Stimulated activated CD4-positive, alpha-beta T cell treated with anti-CD3 and anti-CD28 coated beads, Interleukin-4, amount 100 ng/mL, for 4 hours (primary cell): ENCODE measurements at places on chromosomes 11 and 22.

DNA sequence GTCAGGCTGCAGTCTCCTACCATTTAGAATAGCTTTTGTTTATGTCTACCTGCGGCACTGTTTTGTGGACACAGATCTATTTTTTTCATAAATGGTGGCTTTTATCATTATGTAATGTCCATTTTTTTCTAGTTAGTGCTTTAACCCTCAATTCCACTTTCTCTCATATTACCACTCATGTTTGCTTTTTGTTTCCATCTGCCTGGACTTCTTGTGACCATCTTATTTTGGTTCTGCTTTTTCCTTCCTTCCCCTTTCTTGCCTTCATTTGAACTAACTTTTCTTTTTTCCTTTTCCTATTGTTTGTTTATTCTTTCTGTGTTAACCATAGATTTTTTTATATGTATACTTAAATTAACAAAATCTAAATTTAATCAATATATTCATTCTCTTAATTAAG lies 98.5 kb upstream of the SLC22A12 start:
- DNase-seq: no peak

DNA sequence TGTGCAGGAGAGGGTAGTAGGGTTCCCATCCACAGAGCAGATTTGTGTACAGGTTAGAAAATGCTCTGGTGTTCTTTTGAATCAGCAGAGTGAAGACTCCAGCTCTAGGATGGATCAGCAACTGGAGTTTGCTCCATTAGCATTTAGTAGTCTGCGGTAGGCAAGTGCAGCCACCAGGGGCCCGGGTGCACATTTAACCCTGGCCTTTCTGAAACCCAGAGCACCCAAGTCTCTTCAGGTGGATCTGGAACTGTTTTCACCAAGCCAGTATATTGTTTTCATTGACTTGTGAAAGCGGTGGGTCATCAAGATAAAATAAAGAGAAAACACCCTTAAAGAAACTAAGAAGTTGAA lies 100.8 kb upstream of the CLPB start:
- DNase-seq: no peak

GRCh38 chr11:68373189-68373814 lies 60.9 kb downstream of the LRP5 start:
- no peak for DNase-seq

GRCh38 chr11:112525270-112525669 lies 264.6 kb upstream of the PLET1 start:
- DNase-seq: no peak

GRCh38 chr11:13939961-13940906 lies 22.3 kb upstream of the SPON1 start:
- no peak for DNase-seq

- no peak for DNase-seq
Observed at GRCh38 chr11:95145430-95146060, 55.9 kb downstream of the ENDOD1 start.

DNA sequence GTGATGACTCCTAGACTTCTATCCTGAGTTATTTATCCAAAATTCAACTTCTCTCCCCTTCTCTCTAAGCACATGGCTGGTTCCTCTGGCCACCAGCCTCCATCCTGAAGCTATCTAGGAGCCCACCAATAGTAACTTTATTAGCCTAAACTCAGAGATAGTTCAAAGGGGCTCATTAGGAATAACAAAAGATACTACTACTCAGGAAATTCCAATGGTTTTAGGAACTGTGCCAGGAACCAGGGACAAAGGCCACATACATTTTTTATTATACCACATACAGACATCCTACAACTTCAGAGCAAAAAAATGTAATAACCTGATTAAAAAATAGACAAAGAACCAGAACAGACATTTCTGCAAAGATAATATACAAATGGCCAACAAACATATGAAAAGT lies 27.9 kb downstream of the SLC25A17 start:
- no peak for DNase-seq

- no peak for DNase-seq
Observed at GRCh38 chr22:27474711-27475547, 326.6 kb downstream of the MN1 start.

GRCh38 chr11:26830218-26830617 lies 108.4 kb upstream of the SLC5A12 start:
- DNase-seq: no peak

GRCh38 chr22:50363166-50363802 lies 20.2 kb downstream of the PPP6R2 start:
- DNase-seq: no peak
